ENCODE measurements at places on chromosomes 5 and 9.

GRCh38 chr5:67042176-67043003 lies 154.2 kb downstream of the CD180 start:
- no peak overlapping the region for H3K27ac ChIP-seq
- no peak overlapping the region for H3K4me3 ChIP-seq
- no peaks in the 10 kb centered on the region for H3K36me3 ChIP-seq
- no peaks in the 10 kb centered on the region for H3K4me1 ChIP-seq

DNA sequence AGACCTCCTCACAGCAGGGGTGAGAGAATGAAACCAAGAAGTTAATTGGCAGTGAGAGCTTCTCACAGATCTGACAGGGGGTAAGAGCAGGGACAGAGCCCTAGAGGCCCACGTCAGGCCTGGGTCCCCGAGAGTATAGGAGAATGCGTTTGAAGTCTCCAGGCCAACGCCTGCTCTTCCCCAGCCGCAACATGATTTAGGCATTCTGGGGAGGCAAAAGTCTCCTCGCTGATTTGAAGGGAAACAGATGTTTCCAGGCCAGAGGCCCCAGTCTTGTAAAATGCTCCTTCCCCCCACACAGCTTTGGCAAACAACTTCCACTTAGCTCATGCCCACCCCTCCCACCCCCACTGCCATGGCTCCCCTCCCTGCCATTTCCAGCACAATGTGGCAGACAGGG lies 239.2 kb upstream of the TRIM32 start:
- no peak overlapping the region for H3K4me3 ChIP-seq
- H3K27ac ChIP-seq = no peak overlapping the region
- H3K4me1 ChIP-seq = no peaks in the 10 kb centered on the region
- DNase-seq = no peak
- H3K36me3 ChIP-seq = no peaks in the 10 kb centered on the region
- H3K27me3 ChIP-seq = no peaks in the 10 kb centered on the region

DNA sequence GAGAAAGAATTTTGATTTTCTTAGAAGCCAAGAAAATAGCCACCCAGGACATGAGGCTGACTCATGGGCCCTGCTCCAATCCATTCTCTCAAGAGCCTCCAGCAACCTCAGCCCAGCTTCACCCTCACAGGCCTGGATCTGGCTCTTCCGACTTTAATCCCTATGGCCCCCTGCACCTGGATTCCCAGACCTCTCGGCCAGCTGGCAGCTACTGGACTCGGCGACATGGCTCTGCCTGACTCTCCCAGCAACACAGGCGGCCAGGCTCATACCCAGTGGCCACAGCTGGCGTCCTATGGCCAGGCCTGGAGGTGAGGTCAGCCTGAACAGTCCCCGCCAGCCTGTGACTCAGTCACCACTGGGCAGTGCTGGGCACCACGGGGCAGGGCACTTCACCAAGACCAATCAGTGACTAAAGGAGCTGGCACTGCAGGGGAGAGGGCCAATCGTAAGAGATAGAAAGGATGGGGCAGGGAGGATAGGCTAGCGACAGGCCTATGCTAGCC lies 6.2 kb upstream of the PDLIM4 start:
- no peak overlapping the region for H3K4me3 ChIP-seq
- H3K27me3 ChIP-seq = no peaks in the 10 kb centered on the region
- no peak overlapping the region for H3K27ac ChIP-seq

DNA sequence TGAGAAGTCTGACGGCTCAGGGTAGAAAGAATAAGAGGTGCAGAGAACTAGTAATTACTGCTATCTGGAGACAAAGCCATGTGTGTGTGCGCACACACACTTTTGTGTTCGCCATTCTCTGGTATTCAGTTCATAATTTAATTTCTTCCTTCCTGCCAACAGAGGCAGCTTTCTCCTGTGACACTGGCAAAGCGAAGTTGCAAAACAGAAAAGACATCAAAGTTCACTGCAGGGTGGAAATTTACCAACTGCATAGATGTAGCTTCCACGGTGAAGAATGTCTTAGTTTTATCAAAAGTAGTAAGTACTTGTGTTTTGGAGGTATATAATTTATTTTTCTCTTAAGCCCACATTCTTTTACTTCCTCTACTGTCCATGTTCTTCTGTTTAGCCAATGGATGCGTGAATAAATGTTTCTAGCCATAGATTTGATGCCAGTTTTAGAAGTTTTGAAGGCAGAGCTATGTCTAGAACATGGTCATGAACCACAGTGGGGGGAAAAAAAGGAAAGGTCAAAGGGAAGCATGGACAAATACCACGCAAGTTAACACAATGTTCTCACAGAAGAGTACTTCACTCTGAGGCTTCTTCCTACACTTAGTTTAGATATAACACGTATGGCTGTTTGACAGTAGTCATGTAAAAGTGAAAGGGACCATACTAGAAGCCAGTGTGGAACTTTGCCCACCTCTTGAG lies 536.5 kb upstream of the GRIA1 start:
- H3K27me3 ChIP-seq = no peaks in the 10 kb centered on the region
- H3K36me3 ChIP-seq = no peaks in the 10 kb centered on the region
- no peak overlapping the region for H3K27ac ChIP-seq
- H3K4me1 ChIP-seq = no peaks in the 10 kb centered on the region

- H3K4me1 ChIP-seq = no peaks in the 10 kb centered on the region
- H3K4me3 ChIP-seq = no peak overlapping the region
- no peaks in the 10 kb centered on the region for H3K27me3 ChIP-seq
- no peak for DNase-seq
- H3K36me3 ChIP-seq = no peaks in the 10 kb centered on the region
- no peak overlapping the region for H3K27ac ChIP-seq
Measured at GRCh38 chr5:113038714-113039113, 62.1 kb downstream of the DCP2 start.

DNA sequence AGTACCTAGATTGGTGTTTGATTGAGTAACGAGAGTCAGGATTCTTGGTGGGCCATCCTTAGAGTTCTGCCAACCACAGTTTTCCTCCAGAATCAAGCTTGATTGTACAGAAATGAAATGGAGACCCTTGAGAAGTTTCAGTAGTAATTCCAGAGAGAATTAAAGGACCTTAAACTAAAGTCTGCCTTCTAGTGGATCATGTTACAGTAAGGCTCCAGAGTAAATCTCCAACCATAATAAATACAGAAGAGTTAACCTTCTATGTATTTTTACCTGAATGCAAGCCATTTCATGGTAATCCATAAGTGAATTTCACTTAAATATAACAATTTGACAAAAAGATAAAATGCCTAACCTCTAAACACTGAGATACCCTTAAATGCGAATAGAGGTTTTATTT lies 53.0 kb upstream of the CNTLN start:
- H3K4me3 ChIP-seq = no peak overlapping the region
- no peaks in the 10 kb centered on the region for H3K36me3 ChIP-seq
- no peak for DNase-seq
- no peak overlapping the region for H3K27ac ChIP-seq
- H3K4me1 ChIP-seq = no peaks in the 10 kb centered on the region

- peaks cover 17% of the 10 kb centered on the region for H3K27me3 ChIP-seq
- H3K36me3 ChIP-seq = no peaks in the 10 kb centered on the region
- peak overlapping the region; percentile 41 for H3K4me3 ChIP-seq
- H3K4me1 ChIP-seq = peaks cover 18% of the 10 kb centered on the region
Measured at GRCh38 chr9:38066914-38067858, 1.8 kb downstream of the SHB start.

- H3K36me3 ChIP-seq = no peaks in the 10 kb centered on the region
- no peaks in the 10 kb centered on the region for H3K27me3 ChIP-seq
- H3K27ac ChIP-seq = no peak overlapping the region
Measured at GRCh38 chr5:54115735-54116403, 194.5 kb downstream of the ARL15 start.

DNA sequence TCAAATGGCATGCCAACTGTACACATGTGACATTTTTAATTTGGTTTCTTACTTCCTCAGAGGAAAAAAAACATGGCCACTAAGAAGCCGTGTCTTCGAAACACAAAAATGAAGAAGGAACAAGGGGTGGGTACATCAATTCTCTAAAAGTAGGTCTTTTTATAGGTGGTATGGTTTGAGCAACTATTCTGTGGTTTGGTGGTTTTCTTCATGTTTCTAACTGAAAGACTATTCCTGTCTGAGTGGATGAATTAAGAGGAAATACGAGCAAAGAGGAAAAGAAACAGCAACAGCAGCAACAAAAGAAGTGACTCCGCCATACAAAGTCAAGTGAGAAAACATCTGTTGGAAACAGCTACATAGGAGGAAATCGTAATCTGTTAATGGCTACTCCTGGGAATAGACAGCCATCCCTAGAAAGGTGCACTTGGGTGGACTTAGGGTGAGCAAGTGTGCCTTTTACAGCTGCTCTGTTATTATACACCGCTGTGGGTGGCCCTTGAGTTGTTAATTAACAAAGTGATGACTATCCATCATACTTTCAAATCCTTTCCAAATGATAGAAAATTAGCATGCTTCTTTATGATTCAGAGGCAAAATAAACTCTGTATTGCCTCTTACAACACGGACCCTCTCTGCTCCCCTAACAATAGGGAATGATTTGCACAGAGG lies 575.8 kb downstream of the TLE1 start:
- peak overlapping the region; percentile 84 for H3K27ac ChIP-seq
- H3K4me1 ChIP-seq = peaks cover 16% of the 10 kb centered on the region
- peak overlapping the region; percentile 52 for H3K4me3 ChIP-seq
- no peaks in the 10 kb centered on the region for H3K27me3 ChIP-seq
- no peaks in the 10 kb centered on the region for H3K36me3 ChIP-seq

- no peak overlapping the region for H3K27ac ChIP-seq
- no peak overlapping the region for H3K4me3 ChIP-seq
- no peaks in the 10 kb centered on the region for H3K27me3 ChIP-seq
- H3K36me3 ChIP-seq = no peaks in the 10 kb centered on the region
- H3K4me1 ChIP-seq = no peaks in the 10 kb centered on the region
Measured at GRCh38 chr9:76373784-76374474, 20.3 kb downstream of the RFK start.

DNA sequence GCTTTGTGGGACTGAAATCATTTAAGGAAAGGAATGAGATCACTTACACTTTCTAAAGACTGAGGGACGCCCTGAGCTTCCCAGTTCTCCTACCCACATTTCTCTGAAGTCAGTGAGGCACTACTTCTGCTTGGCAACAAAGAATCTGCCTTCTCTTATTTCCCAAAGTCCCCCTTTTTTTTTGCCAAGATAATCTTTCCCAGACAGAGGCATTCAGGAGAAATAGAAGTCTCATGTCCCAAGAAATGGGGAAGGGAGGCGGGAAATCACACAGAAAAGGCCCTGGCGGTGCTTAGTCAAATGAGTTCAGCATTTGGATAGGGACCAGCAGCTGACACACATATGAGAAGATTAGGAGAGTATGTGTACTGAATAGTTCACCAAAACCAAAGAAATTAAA lies 159.7 kb downstream of the MUSK start:
- no peaks in the 10 kb centered on the region for H3K27me3 ChIP-seq
- no peaks in the 10 kb centered on the region for H3K36me3 ChIP-seq
- no peak overlapping the region for H3K27ac ChIP-seq

- H3K36me3 ChIP-seq = peaks cover 6% of the 10 kb centered on the region
- DNase-seq = peak; percentile 65
- no peaks in the 10 kb centered on the region for H3K27me3 ChIP-seq
- H3K4me1 ChIP-seq = peaks cover 11% of the 10 kb centered on the region
- H3K27ac ChIP-seq = peak overlapping the region; percentile 30
- H3K4me3 ChIP-seq = peak overlapping the region; percentile 11
Measured at GRCh38 chr5:140468188-140468587, 66.6 kb downstream of the ANKHD1 start.

DNA sequence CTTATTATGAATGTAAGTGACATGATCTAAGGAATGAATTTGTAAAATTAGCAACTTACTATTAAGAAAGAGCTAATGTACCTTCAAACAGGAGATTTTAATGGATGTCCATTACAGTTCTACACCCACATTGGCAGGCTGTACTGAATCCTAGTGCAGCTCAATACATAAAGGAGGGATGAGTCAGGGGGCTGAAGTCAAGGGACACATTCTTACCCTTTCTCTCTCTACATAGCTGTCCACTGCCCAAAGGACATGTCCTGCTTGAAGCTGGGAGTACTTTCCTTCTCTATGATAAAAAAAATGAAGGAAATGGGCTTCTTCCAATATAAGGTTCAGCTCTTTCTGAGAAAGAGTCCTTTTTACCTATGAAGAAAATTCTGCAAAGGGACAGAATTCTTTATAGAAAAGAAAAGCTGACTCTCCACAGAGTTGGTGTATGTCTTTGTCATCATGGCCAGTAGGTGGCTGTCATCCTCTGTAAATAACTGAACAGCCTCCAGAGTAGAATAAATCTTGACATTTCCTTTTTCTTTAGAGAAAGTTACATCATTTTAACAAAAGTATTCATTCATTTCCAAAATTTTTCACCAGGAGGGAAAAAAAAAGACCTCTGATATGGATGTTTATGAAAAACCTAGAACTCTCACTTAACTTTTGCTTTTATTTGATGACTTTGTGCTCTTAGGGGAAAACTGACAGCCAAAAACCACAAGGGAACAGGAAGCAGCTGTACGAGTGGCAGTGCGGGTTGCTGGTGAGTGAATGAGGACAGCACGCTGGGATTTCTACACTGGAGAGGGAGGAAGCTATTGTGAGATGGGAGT lies 13.1 kb upstream of the IFNA14 start:
- H3K36me3 ChIP-seq = no peaks in the 10 kb centered on the region
- no peak overlapping the region for H3K27ac ChIP-seq
- no peak overlapping the region for H3K4me3 ChIP-seq
- H3K27me3 ChIP-seq = peaks cover 18% of the 10 kb centered on the region
- DNase-seq = peak; percentile 25

GRCh38 chr9:117771136-117771535 lies 66.9 kb downstream of the TLR4 start:
- H3K4me1 ChIP-seq = 0 out of 2 replicates have a peak, but pooled peaks cover under 1% of the 10 kb centered on the region
- DNase-seq = no peak
- H3K27me3 ChIP-seq = no peaks in the 10 kb centered on the region
- no peak overlapping the region for H3K27ac ChIP-seq
- H3K4me3 ChIP-seq = no peak overlapping the region
- H3K36me3 ChIP-seq = no peaks in the 10 kb centered on the region

DNA sequence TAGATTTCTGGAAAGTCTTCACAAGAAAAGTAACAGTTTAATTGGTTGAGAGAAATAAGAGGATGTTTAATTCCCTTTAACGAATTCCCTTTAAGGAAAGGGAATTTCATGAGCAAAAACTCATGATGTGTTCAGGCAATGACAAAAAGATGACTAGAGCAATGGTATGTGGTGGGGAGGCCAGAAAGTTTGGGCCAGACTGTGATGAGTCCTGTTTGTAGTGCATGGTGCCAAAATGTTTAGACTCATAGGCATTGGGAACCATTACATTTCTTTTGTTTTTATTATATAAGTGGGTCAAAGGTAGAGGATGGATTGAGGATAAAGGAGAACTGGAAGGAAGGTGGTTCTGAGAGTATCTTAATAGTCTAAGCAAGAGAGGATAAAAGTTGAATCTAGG lies 10.9 kb downstream of the CNTRL start:
- H3K36me3 ChIP-seq = peaks cover 4% of the 10 kb centered on the region
- no peak overlapping the region for H3K27ac ChIP-seq
- no peak for DNase-seq
- H3K4me1 ChIP-seq = no peaks in the 10 kb centered on the region

GRCh38 chr5:41776435-41776834 lies 93.8 kb downstream of the OXCT1 start:
- no peaks in the 10 kb centered on the region for H3K36me3 ChIP-seq
- peaks cover 9% of the 10 kb centered on the region for H3K4me1 ChIP-seq
- DNase-seq = no peak
- no peak overlapping the region for H3K27ac ChIP-seq
- no peak overlapping the region for H3K4me3 ChIP-seq
